ENCODE measurements at places on chromosomes 1 and 21. TPM values are rescaled to one million over a fixed set of nuclear protein-coding genes. Genes with fewer than 3 reads are reported as not detected.

DNA sequence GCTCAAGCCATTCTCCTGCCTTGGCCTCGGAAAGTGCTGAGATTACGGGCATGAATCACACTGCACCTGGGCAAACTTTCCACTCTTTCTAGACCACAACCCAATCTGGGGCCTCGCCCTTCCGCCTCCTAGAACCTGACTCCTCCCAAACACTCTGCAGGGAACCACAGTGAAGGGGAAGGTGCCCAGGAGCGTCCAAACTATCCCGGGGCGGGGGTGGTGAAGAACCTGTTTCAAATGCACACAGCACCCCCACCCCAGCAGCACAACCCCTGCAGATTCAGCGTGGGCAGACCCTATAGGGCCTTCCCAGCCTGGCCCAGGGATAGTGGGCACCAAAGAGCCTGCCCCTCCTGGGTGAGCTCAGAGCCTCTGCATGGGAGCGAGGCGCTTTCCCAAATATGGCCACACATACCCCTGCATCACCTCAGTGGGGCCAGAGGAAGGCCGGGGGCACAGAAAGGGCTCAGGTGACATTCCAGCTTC is 86.9 kb downstream of the STUM start:
- DNase-seq: no peak

The OR14K1 gene
- polyA plus RNA-seq: not detected

DNA sequence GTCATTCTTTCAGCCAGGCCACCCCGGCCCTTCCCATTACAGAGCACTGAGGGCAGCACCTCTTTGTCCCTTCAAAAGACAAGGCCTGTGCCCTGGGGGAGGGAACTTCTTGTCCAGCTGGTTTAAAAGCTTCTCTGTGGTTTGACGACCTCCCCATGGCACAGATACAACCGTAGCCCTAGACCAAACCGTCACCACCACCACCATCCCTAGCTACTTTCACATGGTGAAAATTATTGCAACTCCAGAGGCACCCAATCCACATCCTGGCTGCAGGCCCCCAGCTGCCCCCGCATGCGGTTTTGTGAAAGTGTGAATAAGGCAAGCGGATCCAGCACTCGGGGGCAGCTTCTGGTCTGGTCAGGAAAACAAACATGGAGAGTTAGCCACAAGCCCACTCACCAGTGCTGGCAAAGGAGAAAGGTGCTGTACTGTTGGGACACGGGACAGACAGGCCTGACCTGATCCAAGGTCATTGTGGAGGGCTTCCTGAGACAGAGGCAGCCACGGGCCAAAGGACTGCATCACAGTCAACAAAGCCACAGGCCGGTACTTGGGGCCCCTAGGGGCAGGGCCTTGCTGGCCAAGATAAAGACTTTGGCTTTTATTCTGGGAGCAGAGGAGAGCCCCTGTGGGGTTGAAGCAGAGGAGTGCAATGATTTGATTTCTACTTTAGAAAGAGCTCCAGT is 31.2 kb downstream of the CDCA8 start:
- no peak for DNase-seq

GRCh38 chr1:59298026-59298583 is 1.2 kb downstream of the FGGY start:
- no peak for DNase-seq

- DNase-seq: no peak
These were observed 5.1 kb upstream of the NT5C1A start for GRCh38 chr1:39676948-39677548.

Data from A549 (cell line).